AML-193 (cell line): ENCODE measurements at places on chromosomes 12 and 14.

GRCh38 chr14:99182548-99183250, 89.3 kb downstream of the BCL11B start:
- DNase-seq: no peak

DNA sequence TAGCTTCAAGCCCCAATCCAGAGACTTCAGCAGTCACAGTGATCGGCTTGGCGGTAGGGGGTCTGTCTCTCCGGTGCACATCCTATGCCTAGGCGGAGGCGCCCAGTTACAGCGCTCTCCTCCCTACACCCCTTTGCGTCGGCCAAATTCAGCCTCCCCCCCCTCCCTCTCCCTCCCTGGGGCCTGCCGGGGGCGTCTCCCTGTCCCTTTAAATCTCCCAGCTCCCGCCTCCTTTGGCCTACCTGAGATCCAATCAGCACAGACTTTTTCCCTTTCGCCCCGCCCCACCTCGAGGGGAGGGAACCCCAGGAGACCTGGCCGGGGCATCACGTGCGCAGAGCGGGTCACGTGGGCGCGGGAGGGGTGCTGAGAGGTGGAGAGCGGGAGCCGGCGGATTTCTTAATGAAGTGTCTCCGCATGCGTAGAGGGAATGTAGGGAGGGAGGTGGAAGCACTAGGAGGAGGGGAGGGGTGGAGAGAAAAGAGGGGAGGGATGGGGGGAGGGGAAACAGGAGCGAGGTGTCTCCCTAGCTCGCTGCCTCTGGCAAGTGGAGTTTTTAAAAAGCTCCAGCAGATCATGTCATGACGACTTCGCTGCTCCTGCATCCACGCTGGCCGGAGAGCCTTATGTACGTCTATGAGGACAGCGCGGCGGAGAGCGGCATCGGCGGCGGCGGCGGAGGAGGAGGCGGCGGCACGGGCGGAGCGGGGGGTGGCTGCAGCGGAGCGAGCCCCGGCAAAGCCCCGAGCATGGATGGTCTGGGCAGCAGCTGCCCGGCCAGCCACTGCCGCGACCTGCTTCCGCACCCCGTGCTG, at the start of gene HOXC13:
TSS of gene HOXC13 (plus strand) at position 506 of the 815 bp plus-strand sequence. CDS start at position 582, 76 bp downstream.
- no peak for DNase-seq

- DNase-seq: no peak
Measured at GRCh38 chr12:119011231-119011630, 29.9 kb downstream of the SRRM4 start.

DNA sequence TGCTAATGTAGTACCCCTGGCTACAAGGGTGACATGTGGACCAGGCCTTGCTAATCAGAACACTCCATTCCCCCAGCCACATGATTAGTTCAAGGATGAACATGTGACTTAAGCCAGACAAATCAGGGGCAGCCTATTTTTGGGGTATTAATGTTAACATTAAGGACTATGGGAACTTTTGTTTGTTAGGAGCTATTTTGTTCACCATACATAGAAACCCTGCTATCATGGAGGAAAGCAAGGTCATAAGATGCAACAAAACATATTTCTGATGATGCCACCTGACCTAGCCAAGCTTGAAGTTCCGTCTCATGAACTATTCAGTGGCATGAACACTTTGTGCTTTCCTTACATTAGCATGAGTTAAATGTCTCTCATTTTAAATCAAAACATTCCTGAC, 90.8 kb upstream of the PELI2 start:
- DNase-seq: no peak

DNA sequence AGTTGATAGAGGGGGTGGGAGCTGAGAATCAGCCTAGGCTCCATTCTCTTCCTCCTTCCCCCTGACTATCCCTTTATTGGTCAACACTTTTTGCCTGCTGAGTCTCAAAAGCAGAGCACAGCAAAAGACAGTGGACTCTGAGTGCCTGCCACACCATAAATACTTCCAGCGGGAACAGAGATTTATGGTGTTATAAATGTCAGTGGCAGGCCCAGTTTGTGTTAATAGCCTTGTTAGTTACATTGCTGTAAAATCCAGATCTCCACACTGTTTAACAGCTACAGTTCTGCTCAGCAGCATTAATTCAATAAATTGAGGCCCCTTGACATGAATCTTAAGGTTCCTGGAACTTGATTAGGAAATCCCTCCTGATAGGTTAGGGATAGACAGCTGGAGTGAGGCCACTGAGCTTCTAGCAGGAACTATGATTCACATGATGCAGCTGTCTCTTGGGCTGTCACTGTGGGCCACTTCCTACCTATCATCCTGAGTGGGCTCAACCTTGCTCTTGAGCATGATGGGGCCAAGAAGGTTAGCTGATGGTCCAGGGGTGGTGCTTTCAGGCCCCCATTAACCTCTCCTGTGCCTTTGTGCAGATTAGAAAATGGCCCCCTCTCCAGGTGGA, 295.2 kb upstream of the SRRM4 start:
- no peak for DNase-seq

DNA sequence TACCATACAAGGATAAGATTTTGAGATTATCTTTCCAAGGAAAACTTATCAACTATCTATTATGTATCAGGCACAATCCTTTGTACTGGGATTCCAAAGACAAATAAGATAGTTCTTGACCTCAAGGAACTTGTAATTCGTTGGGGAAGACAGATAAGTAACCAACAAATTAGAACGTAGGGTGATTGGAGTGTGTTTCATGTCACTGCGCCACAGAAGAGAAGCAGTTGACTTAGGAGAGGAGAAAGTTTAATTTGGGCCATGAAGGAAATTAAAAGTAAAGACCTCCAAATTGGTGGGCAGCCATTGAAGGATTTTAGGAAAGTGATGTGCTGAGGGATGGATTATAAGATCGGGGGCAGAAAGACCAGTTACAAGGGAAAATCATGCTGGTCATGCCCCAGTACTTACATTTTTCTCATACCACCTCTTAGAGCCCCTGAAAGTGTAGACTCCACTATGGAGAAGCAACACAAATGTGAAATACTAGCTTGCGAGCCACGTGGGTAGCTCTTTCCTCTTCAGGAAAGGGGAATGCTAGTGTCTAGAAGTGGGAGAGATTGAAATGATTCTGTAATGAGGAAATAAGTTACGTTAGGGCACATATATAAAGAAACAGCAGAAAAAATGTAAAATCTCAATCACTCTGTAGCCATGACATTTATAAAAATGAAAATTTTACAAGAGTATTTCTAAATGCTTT, 148.7 kb downstream of the ETV6 start:
- DNase-seq: no peak

DNA sequence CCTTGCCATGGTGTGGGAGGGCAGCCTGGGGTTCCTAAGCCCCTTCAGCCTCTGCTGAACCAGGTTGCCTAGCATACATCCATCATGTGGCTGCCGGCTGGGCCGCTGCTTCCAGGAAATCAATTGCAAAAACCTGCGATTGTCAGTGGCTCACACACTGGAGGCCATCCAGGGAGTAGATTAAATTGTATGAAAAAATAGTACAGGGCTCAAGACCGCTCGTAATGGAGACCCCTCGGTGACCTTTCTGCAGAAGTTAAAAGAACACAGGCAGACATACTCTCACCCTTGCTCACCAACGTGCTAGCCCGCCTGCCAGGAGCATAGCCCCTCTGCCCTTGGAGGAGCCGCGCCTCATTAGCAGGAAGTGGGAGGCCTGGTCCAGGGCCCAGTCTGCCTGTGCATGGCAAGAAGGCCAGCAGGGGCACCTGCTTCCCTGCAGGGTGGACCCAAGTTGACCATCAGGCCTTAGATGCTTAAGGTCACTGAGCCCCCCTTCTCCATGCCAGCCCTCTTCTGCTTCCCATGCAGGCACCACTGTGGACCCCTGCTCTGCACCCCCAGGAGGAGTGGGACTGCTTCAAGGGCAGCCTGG, 31.4 kb upstream of the CIPC start:
- no peak for DNase-seq

GRCh38 chr12:78933014-78933413, 68.4 kb downstream of the SYT1 start:
- DNase-seq: no peak

- no peak for DNase-seq
Measured at GRCh38 chr12:6833189-6833890, 5.1 kb downstream of the P3H3 start.

DNA sequence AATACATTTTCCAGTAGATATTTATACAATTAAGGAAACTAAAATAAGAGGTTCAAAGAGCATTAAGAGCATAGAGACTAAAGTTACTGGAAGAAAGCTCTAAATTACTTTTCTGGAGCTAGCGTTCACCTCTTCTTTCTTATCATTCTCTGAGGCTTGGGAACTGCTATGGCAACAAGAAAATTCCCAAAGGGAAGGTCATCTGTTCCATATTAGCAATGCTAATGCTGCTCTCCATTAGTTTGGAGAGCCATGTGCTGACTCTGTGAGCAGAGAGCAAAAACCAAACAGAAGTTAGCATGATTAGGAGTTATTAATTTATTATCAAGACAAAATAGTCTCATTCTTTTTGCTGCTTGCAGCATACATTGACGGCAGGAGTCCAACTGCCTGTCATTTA, 143.1 kb upstream of the SLC16A7 start:
- DNase-seq: no peak

DNA sequence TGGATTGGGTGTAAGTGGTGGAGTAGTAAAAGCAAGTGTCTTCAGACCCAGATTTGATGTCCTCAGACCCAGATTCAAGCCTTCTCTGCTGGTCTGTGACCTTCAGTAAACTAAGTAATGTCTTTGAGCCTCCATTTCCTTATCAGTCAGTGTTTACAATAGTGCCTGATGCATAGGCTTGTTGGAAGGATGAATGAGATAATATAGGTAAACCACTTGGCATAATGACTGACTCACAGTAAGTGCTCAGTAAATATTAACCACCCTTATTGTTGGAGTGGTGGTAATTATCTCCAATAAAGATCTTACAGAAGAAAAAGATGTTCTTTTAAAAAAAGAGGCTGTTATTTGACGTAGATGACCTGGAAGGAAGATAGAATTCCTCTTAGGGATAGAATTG, 86.2 kb downstream of the IGF1 start:
- DNase-seq: no peak

DNA sequence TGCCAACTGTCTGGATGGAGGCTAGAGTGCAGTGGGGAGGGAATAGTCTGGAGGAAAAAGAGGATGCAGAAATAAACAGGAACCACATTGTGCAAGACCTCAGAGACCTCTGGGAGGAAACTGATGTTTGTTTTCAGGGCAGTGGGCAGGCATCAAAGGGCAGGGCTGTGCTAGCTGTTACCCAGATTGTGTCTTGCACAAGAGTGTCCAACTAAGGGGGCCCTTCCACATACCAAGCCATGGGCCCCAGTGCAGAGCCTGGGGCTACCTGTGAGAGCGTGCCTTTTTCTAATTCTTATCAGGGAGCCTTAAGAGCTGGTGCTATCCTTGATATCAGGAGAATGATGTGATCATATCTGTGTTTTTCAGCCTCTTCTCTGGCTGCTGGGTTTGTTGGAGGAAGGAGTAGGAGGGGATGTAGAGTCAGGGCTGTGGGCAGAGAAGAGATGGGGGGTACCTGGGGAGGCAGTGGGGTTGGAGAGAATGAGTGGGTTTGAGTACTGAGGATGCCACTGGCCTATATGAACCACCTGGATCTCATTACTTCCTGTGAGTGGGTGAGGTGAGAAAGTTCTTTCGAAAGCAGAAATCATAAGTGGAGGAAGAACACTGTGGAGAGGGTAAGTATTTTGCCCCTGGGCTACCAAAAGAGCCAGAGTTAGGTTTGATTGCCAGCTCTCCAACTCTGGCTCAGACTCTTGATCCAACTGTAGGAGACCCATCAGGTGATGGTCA, 259.2 kb upstream of the CRY1 start:
- peak; percentile 20 for DNase-seq

DNA sequence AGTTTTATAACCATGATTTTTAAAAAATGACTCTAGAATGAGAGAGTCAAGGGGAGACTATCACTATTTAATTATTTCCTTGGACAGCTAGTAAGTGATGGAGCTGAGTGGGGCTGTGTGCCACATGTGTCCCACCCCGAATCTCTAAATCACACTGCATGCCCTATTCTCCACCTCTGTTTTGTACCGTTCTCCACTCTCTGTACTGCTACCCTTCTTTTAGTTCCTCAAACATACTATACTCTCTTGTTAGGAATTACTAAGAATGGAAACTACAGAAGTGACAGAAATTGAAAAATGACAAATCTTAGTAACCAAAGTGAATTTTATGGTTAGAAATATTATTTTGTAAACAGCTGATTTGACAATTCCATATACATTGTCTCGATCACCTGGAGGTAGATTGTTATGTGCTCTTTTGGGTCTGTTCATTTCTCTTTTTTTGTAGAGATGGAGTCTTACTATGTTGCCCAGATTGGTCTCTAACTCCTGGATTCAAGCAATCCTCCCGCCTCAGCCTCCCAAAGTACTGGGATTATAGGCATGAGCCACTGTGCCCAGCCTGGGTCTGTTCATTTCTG, 35.9 kb downstream of the SLC11A2 start:
- no peak for DNase-seq

DNA sequence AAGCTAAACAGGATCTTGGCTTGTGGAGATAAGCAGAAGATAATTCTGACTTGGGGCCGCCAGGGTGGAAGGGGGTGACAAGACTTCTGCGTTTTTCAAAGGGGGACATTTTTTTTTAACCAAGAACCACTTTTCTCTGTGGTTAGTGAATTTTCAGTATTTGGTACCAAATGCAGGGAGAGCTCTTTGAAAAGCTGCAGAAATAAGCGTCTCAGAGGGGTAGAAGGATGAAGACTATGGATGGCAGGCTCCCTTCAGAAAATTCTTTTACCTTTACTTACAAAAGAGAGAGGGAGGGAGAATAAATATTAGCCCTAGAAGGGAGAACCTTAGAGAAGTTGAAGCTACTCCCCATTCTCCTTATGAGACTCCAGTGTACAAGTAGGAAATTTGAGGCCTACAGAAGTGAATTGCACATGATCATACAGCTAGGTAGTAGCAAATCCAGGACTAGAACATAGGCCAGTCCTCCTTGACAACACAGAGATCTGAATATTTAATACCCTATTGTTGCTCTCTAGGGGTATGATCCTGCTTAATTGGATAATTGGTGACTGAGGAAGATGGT, 840 bp downstream of the MRPL52 start:
- no peak for DNase-seq

- no peak for DNase-seq
Measured at GRCh38 chr14:74492776-74493342, at the start of gene NPC2. Gene NPC2 (minus strand): TSS chr14:74493305. CDS start chr14:74493274, 31 bp downstream.

DNA sequence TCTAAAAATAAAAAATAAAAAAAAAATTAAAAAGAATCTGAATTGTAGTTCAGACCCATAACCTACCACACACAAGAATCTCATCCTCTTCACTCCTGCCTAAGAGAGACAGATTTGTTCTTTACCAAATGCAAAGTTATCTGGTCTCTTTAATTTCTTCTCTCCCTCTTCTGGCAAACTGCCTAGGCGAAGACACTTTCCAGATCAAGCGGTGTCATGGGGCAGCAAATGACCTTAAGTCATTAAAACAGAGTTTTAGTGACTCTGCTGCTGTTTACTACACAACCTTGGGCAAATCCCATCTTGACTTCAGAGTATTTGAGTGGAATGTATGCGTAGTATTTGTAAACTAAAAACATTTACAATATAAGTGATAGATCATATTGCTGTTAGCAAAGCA, 60.9 kb upstream of the NID2 start:
- no peak for DNase-seq

- DNase-seq: peak; percentile 23
Measured at GRCh38 chr14:74571901-74572725, 39.9 kb downstream of the LTBP2 start.

- DNase-seq: no peak
Measured at GRCh38 chr14:103742499-103743255, 27.1 kb downstream of the ZFYVE21 start.

GRCh38 chr14:103164779-103165178, 41.5 kb downstream of the TNFAIP2 start:
- no peak for DNase-seq
